Esophagus muscularis mucosa (tissue), 4 donors: ENCODE measurements at places on chromosomes 7 and 10. TPM values are rescaled to one million over a fixed set of nuclear protein-coding genes. Genes with fewer than 3 reads are reported as not detected.

- no peak for DNase-seq
- peak within 1 kb of the TSS; percentile 46 for H3K4me3 ChIP-seq
- H3K36me3 ChIP-seq: no peaks in the 10 kb centered on the region
- peaks cover 14% of the 10 kb centered on the region for H3K4me1 ChIP-seq
- no peak within 1 kb of the TSS for H3K27ac ChIP-seq
Observed at GRCh38 chr7:22356701-22357310, at the start of gene RAPGEF5. Gene RAPGEF5 (minus strand): TSS chr7:22357154. CDS start chr7:22357060, 94 bp downstream.

GRCh38 chr10:54800741-54801421, at the start of gene PCDH15:
Gene PCDH15 (minus strand): TSS chr10:54801231. CDS start chr10:54664262, 136,969 bp downstream.
- no peak within 1 kb of the TSS for H3K27ac ChIP-seq
- no peaks in the 10 kb centered on the region for H3K27me3 ChIP-seq
- DNase-seq: no peak
- H3K4me1 ChIP-seq: peaks cover 5% of the 10 kb centered on the region
- no peaks in the 10 kb centered on the region for H3K36me3 ChIP-seq

DNA sequence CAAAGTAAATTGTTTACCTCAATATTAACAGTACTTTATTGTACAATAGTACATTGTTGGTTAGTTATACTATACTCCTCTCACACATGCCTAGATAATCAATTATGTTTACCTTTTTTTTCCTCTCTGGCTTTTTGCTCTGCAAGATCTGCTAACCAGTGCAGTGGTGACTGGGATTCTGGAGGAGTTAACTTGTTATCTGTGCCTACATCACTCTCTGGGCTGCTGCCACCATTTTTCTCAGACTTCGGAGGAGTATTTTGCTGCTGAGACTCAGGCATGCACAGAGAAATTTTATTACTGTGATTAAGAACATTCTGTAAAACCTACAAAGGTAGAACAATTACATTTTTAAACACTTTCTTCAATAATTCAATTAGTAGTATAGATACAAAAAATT, 59.7 kb downstream of the NRBF2 start:
- H3K4me1 ChIP-seq: no peaks in the 10 kb centered on the region
- H3K27me3 ChIP-seq: no peaks in the 10 kb centered on the region
- H3K36me3 ChIP-seq: peaks cover 32% of the 10 kb centered on the region

The CCDC6 gene
- 41.4 TPM for total RNA-seq

The ZMIZ2 gene
- 27.4 TPM for total RNA-seq

The TUBAL3 gene
- total RNA-seq: not detected

The CCL26 gene
- total RNA-seq: not detected

The GFRA1 gene
- 44.0 TPM for total RNA-seq
